ENCODE measurements at places on chromosomes 1 and 21. TPM values are rescaled to one million over a fixed set of nuclear protein-coding genes. Genes with fewer than 3 reads are reported as not detected.

- no peaks in the 10 kb centered on the region for H3K4me1 ChIP-seq
- H3K27ac ChIP-seq: no peak overlapping the region
- H3K27me3 ChIP-seq: peaks cover 3% of the 10 kb centered on the region
- no peak for DNase-seq
- no peaks in the 10 kb centered on the region for H3K36me3 ChIP-seq
Observed at GRCh38 chr1:16177306-16177705, 21.4 kb upstream of the EPHA2 start.

Gene SPRR4
- total RNA-seq: not detected

DNA sequence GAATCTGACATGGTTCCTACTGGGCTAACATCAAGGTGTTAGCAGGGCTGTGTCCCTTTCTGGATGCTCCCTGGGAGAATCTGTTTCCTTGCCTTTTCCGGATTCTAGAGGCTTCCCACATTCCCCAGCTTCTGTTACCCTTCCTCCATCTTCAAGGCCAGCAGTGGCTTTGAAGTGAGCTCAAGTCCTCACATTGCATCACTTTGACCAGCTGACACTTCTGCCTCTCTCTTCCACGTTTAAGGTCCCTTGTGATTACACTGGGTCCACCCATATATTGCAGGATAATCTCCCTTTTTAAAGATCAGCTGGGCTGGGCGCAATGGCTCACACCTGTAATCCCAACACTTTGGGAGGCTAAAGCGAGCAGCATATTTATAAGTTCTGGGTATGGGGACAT lies 33.1 kb downstream of the CNST start:
- H3K4me3 ChIP-seq: no peak overlapping the region
- peaks cover 61% of the 10 kb centered on the region for H3K4me1 ChIP-seq
- H3K27ac ChIP-seq: no peak overlapping the region

Gene C1orf74
- total RNA-seq: 3.5 TPM

GRCh38 chr1:10309243-10310011 lies 89.4 kb upstream of the PGD start:
- H3K27me3 ChIP-seq: no peaks in the 10 kb centered on the region
- peaks cover 9% of the 10 kb centered on the region for H3K4me1 ChIP-seq
- H3K4me3 ChIP-seq: no peak overlapping the region
- DNase-seq: no peak
- H3K36me3 ChIP-seq: peaks cover 3% of the 10 kb centered on the region
- no peak overlapping the region for H3K27ac ChIP-seq

GRCh38 chr1:67803380-67804279 lies 29.6 kb downstream of the GNG12 start:
- no peak for DNase-seq
- H3K4me3 ChIP-seq: no peak overlapping the region
- H3K27me3 ChIP-seq: peaks cover 29% of the 10 kb centered on the region

- no peaks in the 10 kb centered on the region for H3K36me3 ChIP-seq
- DNase-seq: no peak
- no peaks in the 10 kb centered on the region for H3K27me3 ChIP-seq
- no peak overlapping the region for H3K27ac ChIP-seq
Observed at GRCh38 chr1:74324684-74325448, 89.7 kb downstream of the TNNI3K start.

DNA sequence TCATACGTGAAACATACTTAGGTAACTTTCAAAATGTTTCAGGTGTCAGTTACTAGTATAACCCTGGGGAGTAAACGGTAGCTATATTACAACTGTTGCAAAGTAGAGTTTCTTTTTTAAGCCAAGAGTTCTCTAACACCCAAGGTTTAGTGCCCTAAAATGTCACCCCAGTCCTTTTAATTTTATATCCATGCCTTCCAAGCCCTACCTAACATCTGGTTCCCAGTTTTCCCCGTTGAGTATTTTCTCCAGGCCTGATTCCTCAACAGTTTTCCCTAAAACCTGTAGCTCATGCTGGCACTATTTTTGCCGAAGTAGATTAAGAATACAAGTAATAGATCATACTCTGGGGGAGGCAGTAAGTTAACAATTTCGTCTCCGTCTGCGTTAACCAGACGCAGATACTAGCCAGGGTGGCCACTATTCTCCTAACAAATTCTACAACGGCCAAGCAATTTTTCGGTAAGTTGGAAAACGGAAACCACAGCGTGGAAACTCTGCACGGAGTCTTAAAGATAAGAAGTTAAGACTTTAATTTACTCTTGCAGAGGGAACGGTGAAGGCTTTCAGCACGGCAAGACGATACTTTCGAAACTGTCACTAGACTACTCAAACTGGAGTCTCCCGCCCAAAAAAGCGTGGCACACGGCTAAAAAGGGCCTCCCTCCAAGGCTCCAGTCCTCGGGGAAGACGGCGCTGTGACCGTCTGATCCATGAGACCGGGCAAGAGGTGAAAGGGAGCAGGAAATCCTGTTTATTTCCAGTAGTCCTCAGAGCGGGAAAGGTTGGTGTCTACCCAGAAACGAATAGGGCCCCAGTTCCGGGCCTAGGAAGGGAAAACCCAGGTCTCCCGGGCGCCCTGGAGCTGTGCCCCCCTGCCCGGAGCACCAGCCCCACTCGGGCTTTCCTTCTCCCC lies 945 bp downstream of the SRSF4 start:
- H3K4me1 ChIP-seq: peaks cover 49% of the 10 kb centered on the region
- H3K4me3 ChIP-seq: peak overlapping the region; percentile 98
- H3K36me3 ChIP-seq: peaks cover 39% of the 10 kb centered on the region
- H3K27ac ChIP-seq: peak overlapping the region; percentile 98

Gene COL8A2
- total RNA-seq: not detected

- H3K4me3 ChIP-seq: no peak overlapping the region
- no peaks in the 10 kb centered on the region for H3K27me3 ChIP-seq
- no peaks in the 10 kb centered on the region for H3K4me1 ChIP-seq
- DNase-seq: no peak
- no peak overlapping the region for H3K27ac ChIP-seq
Observed at GRCh38 chr1:74812180-74812541, 79.2 kb downstream of the TYW3 start.

Gene TNNT2
- not detected for total RNA-seq

DNA sequence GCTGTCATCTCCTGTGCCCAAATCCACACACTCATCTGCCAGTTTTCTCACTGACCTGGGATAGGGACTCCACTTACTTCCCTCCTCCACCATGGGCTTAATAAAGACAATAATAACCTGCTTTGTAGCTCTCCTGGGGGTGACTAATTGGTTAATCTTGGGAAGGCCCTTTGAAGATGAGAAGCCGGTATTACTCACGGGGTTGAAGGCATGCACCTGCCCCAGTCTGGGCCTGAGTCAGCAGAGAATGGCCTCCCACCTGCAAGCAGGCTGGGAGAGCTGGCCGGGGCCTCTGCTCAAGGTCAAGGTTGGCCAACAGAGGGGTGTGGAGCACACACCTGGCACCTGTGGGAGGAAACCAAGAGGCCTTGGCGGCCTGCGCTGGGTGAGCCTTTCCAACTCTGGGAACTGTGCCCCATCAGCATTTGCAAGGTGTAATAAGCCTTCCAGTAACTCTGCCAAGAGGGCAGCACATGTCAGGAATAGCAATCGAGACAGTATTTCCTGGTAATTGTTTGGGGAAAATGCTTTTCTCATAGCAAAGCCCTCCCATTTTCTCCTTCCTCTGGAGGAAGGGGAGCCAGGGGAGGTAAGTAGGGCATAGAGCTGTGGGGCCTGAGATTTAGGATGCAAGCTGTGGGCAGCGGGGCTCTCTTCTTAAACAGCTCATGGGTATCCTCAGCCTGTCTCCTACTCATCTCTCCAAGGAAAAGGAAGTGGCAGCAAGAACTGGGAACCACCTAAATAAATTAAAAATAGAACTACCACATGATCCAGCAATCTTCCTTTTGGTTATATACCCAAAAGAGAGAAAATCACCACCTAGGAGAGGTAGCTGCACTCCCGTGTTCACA lies 49.0 kb downstream of the TOMM20 start:
- no peak overlapping the region for H3K27ac ChIP-seq
- H3K4me1 ChIP-seq: peaks cover 36% of the 10 kb centered on the region
- H3K36me3 ChIP-seq: peaks cover 4% of the 10 kb centered on the region
- peak; percentile 70 for DNase-seq

DNA sequence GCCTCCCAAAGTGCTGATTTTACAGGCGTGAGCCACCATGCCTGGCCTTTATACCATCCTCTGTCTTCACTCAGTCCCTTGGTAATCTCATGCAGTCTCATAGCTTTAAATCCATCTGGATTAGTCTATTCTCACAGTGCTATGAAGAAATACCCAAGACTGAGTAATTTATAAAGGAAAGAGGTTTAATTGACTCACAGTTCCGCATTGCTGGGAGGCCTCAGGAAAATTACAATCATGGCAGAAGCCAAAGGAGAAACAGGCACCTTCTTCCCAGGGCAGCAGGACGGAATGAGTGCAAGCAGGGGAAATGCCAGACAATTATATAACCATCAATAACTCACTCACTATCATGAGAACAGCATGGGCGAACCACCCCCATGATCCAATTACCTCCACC lies 49.1 kb upstream of the CPLANE2 start:
- peaks cover 3% of the 10 kb centered on the region for H3K36me3 ChIP-seq
- H3K27me3 ChIP-seq: no peaks in the 10 kb centered on the region
- peaks cover 3% of the 10 kb centered on the region for H3K4me1 ChIP-seq
- no peak for DNase-seq
- no peak overlapping the region for H3K27ac ChIP-seq
- no peak overlapping the region for H3K4me3 ChIP-seq

- H3K36me3 ChIP-seq: peaks cover 21% of the 10 kb centered on the region
- no peak for DNase-seq
- no peaks in the 10 kb centered on the region for H3K27me3 ChIP-seq
- peaks cover 24% of the 10 kb centered on the region for H3K4me1 ChIP-seq
Observed at GRCh38 chr1:228100822-228101613, 2.1 kb downstream of the C1orf35 start.

GRCh38 chr1:237211031-237211430 lies 169.0 kb downstream of the RYR2 start:
- H3K4me3 ChIP-seq: no peak overlapping the region
- H3K27ac ChIP-seq: no peak overlapping the region
- no peak for DNase-seq
- H3K4me1 ChIP-seq: no peaks in the 10 kb centered on the region
- no peaks in the 10 kb centered on the region for H3K36me3 ChIP-seq
- H3K27me3 ChIP-seq: peaks cover 1% of the 10 kb centered on the region

Gene PDZK1
- not detected for total RNA-seq

DNA sequence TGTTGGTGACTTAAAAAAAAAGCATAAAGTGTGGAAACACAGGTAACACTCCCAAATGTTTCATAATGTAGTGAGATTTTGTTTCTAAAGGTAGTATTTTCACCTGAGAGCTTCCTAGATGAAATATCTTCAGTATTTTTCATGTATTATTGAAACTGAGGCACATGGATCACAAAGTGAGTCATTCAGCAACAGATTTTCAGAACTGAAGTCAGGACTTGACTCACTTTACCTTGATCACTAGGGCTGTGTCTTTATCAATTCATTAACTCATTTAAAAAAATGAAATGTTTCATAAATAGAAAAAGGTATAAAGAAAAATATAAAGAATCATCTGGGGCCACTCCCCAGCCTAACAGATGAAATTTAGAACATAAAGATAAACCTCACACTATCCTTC lies 66.5 kb upstream of the RCC1 start:
- H3K27ac ChIP-seq: no peak overlapping the region
- peaks cover 5% of the 10 kb centered on the region for H3K36me3 ChIP-seq
- no peaks in the 10 kb centered on the region for H3K27me3 ChIP-seq
- DNase-seq: no peak
- peaks cover 21% of the 10 kb centered on the region for H3K4me1 ChIP-seq
- no peak overlapping the region for H3K4me3 ChIP-seq

DNA sequence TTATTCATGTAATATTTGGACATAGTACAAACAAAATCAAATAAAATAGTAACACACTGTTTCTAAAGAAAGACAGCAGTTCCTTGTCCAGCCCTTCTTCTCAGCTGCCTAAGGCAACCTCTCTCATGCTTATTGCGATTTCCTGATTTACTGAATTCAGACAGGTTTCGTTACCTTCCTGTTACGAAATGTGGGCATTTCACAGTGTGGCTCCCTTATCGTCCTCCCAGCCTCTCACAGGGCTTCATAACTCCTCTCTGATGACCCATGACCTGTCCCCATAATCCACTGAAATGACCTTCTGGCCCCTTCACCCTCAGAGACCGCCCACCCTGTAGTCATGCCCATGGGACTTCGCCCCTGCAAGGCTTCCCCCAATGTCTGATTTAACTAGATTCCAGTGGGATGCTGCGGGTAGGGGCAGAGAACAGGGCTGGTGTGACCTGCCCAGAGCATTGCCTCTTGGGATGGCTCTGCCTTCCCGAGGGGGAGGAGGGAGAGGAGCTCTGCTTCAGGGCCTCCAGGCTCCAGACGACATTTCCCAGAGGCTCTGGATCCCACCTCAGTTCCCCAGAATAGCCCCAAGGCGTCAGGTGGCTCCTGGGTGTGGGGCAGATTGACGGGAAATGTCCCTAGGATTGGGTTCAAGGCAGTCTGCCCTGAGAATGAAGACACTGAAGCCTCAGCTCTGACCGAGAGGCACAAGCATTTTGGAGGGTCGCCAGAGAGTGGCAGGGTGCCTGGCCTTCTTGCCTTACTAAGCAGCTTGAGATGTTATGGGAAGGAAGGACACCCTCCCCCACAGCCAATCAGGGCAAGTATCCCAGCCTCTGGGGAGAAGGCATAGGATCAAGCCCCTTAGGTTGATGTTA lies 20.6 kb downstream of the PADI2 start:
- H3K27ac ChIP-seq: no peak overlapping the region
- H3K36me3 ChIP-seq: no peaks in the 10 kb centered on the region
- no peak for DNase-seq

Gene DTL
- 82.2 TPM for total RNA-seq

DNA sequence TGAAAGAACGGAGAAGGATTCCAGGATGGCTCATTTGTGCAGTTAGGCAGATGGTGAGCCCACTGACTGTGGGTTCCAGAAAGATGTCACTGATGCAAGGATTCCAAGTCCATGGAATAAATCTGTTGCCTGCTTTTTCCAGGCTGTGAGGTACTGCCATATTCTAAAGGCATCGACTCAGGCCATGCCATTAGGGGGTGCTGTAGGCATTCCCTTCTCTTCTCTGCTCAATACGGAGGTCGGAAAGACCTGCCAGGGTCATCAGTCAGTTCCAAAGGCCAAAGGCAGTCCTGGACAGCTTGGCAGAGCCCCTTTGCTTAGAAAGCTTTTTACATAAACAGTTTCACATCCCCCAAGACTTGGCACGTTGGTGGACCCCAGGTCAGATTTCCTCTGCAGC lies 31.7 kb upstream of the TMEM125 start:
- no peaks in the 10 kb centered on the region for H3K36me3 ChIP-seq
- no peak overlapping the region for H3K4me3 ChIP-seq
- peaks cover 1% of the 10 kb centered on the region for H3K27me3 ChIP-seq
- peak; percentile 53 for DNase-seq

DNA sequence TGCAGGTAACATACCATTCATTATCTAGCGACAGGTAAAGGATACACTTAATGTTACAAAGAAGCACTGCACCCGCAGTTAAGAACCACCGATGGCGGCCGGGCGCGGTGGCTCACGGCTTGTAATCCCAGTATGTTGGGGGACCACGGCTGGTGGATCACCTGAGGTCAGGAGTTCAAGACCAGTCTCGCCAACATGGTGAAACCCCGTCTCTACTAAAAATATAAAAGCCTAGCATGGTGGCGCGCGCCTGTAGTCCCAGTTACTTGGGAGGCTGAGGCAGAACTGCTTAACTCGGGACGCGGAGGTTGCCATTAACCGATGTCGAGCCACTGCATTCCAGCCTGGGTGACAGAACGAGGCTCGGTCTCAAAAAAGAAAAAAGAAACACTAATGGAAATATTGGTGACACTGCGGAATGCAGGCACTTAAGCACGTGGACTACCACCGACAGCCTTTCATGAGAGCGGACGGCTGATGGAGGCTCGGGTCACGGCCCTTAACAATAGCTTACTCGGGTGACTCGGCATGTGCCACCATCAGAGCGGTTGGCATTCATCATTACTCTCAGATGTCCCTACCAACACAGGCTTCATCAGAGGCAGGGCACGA lies 542 bp downstream of the GAS5 start:
- peaks cover 65% of the 10 kb centered on the region for H3K4me1 ChIP-seq
- H3K4me3 ChIP-seq: peak overlapping the region; percentile 99
- peaks cover 3% of the 10 kb centered on the region for H3K27me3 ChIP-seq

All from activated CD4-positive, alpha-beta memory T cell treated with anti-CD3 and anti-CD28 coated beads for 36 hours (primary cell).